ENCODE measurements at places on chromosomes 12 and 14.

- DNase-seq, result no peak
These were observed 117.7 kb downstream of the SOX5 start for GRCh38 chr12:23831739-23832138.

GRCh38 chr12:67367843-67368242 is 98.7 kb downstream of the CAND1 start:
- DNase-seq, result no peak

DNA sequence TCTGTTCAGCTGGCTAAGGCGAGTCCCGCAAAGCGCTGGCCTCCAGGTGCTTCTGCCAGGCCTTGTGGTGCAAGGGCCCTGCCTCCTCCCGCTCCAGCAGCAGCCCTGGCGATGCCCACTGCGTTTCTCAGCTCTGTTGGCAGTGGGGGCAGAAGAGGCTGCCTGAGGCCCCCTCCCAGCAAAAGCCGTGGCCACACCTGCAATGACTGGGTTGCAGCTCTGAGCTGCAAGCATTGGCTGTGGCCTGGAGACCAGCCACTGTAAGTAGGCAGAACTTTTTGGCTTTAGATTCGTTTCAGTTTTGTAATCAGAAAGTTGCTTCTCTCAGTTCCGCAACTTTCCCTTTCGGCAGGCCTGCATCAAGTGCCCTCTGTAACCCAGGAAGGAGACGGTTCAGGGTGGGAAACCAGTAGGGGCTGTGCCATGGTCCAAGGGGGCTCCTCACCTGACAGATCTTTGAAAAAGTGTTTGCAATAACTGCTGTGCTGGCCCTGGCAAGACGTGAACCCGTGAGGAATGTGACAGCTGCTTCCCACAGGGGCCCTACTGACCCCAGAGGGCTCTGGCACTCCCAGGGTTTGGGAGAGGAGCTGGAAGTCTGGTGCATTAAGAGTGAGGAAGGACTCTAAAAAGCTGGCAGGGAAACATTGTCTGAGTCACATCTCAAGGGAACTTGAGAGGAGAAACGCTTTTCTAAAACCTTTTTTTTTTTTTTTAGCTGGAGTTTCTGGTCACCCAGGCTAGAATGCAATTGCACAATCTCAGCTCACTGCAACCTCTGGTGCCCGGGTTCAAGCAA is 54.5 kb upstream of the MAX start:
- no peak for DNase-seq

DNA sequence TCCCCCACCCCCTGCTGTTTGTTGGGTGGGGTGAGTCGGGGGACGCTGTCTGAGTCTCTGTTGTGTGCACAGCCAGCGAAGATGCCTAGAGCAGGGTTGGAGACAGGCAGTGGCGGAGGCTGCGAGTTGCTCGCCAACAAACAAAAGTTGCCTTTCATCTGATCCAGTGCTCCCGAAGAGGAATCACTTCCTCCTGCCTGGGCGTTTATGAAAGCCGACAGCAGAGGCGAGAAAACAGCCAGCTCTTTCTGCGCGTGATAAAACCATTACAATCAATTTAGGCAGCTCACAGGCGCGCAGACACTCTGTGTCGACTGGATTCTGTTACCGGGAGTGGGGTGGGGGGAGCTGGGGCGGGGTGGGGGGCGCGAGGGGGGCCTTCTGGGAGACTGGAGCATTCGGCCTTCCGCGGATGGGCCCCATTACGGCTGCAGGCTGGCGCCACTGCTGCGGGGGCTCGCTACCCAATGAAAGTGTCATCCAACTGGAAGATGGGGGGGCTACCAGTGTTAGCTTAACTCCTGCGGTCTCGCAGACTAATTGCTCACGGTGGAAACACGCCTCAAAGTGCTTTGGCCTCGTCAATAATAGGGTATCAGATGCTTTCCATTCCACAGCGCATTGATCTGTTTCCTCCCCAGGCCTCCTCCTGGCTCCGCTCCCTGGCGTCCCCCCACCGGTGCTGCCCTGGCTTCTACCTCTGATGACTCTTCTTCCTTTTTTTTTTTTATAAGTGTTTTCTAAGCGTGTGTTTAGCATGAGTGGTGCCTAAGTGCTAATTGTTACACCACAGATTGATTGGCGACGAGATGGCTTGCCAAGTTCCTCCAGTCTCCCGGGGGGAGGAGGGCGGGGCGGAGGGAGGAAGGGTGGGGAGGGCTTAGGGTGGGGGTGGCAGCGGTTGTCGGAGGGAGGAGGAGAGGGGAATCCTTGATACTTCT is 678.4 kb downstream of the MED13L start:
- DNase-seq, result no peak

- no peak for DNase-seq
These were observed 439.1 kb downstream of the NPAS3 start for GRCh38 chr14:33377596-33378390.

- peak; percentile 44 for DNase-seq
These were observed at the start of gene COQ10A for GRCh38 chr12:56266693-56267442. COQ10A (plus strand) TSS chr12:56266942; CDS start chr12:56267119, 177 bp downstream.

GRCh38 chr12:114403011-114403689 is 2.8 kb downstream of the TBX5 start:
- DNase-seq, result no peak

GRCh38 chr12:64232196-64232595 is 10.1 kb upstream of the KICS2 start:
- DNase-seq, result no peak

DNA sequence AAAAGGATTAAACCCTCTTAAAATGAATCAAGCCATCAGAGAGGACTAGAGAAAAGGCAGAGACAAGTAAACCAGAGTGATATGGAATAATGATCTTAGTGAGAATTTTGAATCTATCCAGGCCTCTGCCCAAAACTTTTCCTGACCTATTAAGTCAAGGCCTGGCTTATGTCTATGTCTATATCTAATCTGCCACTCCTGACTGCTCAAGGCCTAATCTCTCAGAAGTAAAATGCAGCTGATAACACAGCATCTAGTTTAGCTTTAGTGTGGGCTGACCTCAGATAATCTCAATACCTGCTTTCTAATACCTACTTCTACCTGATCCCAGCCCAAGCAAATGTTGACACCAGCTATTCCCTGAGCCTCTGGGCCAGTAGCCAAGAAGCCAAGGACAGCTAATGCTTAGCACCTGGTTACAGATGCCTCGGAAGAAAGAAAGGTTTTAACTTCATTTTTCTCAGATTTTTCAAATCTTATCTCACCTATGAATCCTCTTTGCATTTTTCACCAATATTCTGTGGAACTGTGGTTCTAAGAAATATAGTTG is 1472.5 kb upstream of the SEL1L start:
- no peak for DNase-seq

DNA sequence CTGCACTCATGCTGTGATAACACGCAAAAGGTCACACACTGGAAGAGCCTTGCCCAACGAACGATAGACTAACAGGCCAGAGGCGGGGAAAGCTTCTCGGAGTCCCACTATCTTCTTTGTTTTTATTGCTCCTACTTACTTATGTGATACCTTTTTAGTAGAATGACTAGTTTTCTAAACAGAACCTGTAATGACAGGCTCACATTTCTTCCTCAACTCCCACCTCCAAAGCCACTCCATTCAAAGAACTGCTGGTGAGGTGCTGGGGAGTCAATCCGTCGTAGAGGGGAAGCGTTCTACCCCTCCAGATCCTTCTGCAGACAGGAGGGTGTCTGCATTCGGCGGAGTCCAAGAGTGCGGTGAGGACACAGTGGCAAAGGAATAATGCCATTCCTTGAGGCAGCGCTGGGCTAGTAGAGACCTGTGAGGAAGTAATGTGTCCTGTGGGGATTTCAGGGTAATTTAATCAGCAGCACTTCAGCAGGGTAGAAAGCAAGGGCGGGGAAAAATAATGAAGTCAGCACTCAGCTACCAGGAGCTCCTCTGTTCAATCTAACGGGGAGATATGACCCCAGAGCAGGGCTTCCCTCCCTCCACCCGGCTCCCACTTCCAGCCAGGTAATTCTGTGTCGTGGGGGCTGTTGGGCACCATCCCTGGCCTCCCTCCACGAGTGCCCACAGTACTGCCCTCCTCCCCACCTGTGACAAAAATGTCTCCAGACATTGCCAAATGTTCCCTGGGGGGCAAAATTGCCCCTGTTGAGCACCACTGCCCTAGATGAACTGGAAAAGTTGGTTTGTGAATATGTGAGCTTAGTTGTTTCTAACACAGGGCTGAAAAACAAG is 25.2 kb downstream of the SPRING1 start:
- DNase-seq, result no peak

DNA sequence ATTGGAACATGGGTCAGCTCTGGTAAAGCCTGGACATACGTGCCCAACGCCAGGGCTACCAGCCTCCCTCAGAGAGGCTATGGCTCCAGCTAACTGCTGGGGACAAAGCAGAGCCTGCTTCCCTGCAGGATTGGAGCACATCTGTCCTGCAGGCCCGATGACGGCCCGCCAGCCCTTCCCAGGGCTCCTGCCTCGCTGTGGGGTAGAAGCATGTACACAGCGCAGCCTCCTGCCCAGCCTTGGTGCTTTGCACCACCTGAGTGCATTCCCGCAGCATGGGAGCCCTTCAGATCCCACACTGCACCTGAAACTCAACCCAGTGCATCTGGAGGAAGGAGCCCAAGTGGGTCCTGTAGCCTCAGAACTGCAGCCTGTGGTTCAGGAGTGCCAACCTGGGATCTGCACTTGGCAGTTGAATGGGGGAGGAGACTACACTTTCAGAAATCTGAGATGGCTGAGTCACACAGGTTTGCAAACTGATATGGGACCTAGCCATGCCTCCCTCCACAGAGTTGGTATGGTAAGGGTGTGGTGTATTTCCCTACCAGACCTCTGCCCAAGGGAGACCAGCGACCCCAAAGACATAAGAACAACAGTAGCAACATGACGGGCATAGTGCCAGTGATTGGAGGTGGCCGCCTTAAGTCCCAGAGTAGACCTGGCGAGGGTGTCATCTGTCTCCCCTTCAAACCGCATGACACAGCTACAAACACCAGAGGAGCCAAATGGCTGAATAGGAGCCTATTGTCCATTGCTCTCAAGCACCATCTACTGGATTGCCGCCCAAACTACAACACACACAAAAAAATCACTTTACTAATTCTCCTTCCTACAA is 273.9 kb upstream of the MIS18BP1 start:
- DNase-seq, result no peak

GRCh38 chr12:5480218-5480937 is 48.5 kb downstream of the NTF3 start:
- DNase-seq, result no peak

DNA sequence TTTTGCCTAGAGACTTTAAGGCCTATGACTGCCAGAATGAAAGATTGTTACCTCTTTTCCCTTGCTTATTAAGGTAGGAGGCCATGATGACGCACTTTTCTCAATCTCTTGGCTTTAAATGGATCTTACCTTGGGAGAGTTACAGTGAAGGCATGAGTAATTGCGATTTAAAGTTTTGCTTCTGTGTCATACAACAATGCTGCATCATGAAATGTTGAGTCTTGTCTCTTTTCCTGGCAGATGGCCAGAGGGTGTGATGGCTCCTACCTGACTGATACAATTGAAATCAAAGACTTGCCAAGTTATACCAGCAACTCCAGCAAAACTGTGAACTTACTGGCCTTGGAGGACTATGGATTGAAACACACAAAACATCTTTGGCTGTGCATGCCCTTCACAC is 17.2 kb upstream of the LRRK2 start:
- DNase-seq, result no peak

DNA sequence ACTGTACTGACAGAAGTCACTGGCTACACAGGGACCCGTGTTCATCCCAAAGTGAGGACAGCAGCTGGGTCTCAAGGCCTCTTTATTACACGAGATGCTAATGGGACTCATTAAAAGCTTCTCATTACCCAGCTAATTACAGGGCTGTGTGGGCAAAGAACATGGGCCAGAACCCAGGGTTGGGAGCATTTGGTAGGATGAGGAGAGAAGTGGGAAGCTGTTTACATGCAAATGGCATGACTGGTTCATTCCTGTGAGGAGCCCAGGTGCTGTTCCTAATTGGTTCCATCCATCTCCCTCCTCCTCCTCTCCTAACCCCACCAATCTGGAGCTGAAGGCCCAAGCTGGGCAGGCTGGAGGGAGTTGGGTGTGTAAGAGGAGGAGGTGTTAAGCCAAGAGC is 8.9 kb upstream of the TAC3 start:
- no peak for DNase-seq

GRCh38 chr12:85036733-85037132 is 582 bp downstream of the LRRIQ1 start:
- no peak for DNase-seq

GRCh38 chr14:103908580-103908979 is 19.7 kb upstream of the TDRD9 start:
- DNase-seq, result no peak

DNA sequence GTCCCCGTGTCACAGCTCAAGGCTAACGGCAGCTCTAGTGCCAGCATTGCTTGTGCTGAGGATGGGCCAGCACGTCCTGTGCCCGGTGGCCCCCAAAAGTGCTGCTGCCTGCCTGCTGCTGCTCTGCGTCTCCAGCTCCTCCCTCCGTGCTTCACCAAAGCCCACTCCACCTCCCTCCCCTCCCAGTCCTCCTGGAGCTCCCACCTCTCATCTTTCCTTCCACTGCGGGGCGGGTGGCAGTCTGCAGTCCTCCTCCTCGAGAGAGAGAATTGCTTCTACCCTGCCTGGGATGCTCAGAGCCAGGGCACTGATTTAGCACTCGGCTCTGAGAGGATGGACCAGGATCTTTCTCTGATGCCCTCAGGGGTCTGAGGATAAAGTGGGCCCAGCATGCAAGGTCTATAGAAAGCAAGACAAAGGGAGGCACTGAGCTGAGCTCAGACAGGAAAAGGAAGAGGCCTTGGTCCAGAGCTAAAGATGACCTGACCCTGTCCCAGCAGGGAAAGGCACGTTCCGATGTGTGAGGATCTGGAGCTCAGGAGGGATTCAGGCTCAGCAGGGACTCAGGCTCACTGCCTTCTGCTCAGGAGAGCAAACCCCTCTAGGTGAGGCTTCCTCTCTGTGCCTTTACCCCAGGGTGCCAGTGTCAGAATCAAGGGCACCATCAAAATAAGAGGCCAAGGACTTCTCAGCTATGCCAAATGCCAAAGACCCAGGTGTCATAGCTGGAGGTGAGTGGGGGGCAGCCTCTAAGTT is 113.1 kb upstream of the FKBP4 start:
- no peak for DNase-seq

- DNase-seq, result no peak
These were observed 7.3 kb upstream of the MGP start for GRCh38 chr12:14892726-14893505.

- DNase-seq, result no peak
These were observed 12.1 kb downstream of the ETV6 start for GRCh38 chr12:11661491-11662089.

DNA sequence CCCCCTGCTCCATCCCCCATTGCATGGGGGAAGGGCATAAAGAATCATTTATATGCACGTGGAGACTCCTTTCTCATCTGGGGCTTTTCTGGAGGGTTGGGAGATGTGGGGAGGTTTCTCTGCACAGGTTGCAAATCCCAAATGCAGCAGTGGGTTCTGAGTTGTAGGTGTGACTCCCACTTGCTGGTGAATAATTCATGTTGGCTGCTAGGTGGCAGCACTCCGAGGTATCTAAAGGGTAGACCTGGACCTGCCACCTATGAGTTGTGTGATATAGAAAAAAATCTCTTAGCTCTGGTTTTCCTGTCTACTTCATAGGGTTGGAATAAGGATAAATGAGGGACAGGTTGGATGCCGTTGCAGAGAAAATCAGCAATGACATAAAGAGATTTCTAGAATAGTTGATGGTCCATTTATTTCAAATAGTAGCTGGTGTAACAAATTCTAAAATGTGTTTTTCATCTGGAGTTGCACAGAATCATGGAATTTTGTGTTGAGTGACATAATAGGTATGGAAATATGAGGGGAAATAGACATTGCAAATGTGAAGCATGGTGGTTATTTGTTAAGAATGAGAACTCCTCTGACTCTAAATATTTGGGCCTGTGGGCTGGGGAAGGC is 4.6 kb downstream of the MARCHF9 start:
- DNase-seq, result no peak
